ENCODE measurements at places on chromosomes 2 and 18.

DNA sequence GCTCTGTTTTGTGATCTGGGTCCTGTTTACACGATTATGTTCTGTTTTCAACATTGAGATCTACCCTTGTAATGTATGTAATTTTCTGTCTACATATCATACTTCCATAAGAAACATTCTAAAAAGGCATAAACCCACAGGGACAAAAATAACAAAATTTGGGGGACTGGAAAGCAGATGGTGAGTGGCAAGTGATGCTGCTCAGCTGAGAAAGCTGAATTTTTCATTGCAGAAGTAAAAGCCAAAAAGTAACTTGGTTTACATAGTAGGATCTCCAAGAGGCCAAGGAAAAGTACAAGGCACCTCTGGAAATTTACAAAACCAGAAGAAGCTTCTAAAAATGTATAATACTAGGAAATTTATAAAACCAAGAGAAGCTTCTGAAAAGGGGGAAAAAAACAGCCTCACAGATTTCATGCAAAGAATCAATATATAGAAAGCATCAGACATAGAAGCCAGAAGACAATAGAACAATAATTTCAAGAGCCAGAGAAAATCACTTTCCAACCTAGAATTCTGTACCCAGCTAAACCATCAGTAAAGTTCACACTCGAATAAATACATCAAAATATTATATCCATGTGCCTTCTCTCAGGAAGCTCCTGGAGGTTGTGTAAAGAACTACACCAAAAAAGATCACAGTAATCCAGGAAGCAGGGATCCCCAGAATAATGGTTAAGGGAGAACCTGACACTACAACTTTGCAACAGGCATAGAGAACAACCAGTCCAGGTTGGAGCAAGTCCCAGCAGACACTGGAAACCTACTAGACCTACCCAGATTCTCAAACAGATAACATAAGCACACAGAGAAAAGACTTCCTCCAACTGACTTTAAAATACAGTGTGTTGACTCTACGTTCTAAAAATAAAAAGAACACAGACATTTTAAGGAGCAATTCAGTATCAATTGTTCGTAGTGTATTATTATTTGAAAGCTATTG, 401.7 kb upstream of the HS6ST1 start:
- no peak for DNase-seq

DNA sequence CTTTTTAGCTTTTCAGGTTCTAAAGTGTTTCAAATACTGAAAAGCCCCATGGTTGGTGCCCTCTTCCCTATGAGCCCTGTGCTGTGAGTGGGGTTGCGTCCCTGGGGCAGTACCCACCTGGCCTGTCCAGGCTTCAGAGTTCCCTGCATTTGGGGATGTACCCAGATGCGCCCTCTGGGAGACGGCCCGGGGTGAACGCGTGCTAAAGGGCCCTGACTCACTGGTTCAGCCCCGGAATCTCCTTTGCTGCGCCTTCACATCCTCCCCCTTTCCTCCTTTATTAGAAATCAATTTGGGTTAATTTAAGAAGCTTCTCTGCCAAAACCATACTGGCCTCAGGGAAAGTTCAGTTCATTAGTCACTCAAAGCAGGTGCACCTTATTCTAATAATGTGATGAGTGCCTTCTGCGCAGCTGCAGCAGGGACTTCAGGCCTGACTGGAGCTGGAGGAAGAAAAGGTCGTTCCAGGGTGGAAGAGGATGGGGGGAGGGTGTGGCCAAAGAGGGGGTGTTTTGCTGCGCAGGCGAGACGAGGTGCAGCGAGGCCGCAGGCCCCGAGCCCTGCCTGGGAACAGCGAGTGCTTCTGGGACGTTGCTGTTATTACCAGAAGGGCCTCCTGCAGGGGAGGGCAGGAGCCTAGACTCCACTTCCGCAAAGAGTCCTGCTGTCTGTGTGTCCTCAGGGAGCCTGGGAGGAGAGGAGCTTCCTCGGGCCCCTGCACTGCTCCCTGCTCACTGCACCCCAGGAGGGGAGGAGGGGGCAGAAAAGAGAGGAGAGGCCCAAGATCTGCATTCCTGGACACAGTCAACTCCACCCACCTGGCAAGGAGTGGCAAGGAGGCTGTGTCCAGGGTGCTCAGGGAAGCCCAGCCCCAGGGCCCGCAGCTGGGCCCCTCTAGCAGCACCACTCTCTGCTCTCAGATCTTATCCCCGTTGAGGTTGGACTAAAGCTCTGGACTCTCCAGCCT, 223.2 kb upstream of the PXDN start:
- DNase-seq: no peak

DNA sequence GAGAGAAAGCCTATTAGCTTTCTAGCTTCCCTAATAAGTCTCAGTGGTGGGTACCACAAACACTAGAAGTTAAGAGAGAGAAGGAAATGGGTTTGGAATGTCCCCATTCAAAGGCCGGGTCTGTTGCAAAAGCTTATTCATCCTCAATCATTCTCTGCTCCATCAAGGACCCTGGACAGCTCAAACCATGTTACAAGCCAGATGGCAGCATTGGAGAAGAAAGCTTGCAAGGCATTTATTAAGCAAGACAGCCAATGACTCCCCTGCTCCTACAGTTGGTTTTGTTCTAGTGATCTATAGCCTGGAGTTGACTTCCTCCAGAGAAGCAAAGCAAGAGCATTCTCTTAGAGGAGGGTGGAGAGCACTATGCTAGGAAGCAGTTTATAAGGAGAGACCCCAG, 86.9 kb upstream of the LMAN1 start:
- DNase-seq: no peak

DNA sequence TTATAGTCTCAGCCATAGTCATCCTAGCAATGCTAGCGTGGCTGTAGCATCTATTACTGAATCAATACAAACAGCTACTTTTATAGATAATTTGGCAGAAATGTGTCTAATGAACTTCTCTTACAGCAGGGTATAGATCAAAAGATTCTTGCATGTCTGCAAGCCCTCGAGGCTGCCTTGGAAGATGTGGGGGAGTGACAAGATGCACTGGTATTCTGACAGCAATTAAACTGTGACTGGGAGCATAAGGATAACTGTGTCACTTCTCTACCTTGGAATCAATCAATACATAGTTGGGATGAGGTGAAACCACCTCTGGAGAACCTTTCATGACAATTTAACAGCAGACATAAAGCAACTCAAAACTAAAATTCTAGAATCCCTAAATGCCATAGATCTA, 59.3 kb upstream of the MYO3B start:
- no peak for DNase-seq

DNA sequence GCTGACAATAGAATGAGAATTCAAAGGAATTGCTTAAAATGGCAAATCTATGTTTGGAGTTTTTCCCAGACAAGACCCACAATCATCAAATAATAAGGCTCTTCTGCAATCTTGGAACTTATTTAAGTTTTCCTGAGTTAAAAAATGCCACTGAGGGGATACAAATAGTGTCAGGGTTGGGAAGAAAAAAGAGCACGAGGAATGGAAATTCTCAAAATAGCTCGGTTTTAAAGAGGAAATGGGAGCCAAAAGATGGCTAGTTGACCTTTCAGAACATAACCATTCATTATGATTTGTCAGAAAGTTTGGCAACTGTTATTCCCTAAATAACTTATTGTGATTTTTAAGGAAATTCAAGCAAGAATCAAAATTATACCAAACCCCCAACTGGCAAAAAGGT, 127.7 kb downstream of the RAPGEF4 start:
- no peak for DNase-seq

DNA sequence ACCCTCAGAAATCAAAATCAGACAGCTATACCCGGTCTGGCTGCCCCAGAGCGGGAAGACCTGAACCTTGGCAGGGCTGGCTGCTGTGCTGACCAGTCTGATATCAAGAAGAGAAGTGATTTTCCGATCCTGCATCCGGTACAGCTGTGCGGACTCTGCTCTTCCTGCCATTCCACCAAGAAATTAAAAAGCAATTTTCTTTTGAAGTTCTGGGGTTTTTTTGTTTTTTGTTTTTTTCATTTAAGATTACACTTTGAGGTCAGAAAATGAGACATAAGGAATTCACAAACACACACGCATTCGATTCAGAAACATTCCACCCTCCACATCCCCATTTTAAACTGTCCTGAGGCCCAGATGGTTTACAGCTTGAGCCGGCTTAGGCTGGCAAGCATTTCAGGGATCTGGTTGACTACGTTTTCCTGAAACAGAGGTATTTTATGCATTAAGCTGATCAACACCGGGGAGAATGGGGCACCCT, 156.5 kb downstream of the COL6A3 start:
- DNase-seq: no peak

- no peak for DNase-seq
Observed at GRCh38 chr2:241087420-241088268, 14.4 kb downstream of the MTERF4 start.

GRCh38 chr2:191847764-191848163, 876 bp upstream of the CAVIN2 start:
- no peak for DNase-seq

DNA sequence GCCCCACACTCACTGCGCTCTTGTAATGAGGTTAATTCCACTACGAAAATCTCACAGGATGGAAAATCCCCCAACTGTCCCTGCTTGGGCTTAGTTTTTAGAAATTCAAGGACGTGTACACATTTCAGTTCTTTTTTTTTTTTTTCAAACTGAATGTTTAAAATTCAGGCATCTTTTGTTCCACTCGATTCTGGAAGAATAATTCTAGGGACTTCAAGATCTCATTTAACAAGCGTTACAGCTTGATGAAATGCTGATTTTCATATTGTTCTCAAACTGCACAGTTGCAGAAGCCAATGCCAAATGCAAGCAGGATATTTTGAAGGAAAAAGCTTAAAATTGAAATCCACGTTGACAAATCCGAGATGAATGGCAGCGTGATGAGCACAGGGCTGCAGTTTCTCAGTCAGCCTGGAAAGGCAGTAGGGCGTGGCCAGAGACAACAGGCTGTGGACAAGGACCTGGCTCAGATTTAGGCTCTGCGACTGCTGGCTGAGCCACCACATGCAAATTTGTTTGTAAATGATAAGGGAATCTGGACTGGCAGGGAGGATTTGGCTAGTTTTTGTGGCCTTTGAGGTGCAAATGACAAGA, 128.1 kb upstream of the MYCN start:
- no peak for DNase-seq

DNA sequence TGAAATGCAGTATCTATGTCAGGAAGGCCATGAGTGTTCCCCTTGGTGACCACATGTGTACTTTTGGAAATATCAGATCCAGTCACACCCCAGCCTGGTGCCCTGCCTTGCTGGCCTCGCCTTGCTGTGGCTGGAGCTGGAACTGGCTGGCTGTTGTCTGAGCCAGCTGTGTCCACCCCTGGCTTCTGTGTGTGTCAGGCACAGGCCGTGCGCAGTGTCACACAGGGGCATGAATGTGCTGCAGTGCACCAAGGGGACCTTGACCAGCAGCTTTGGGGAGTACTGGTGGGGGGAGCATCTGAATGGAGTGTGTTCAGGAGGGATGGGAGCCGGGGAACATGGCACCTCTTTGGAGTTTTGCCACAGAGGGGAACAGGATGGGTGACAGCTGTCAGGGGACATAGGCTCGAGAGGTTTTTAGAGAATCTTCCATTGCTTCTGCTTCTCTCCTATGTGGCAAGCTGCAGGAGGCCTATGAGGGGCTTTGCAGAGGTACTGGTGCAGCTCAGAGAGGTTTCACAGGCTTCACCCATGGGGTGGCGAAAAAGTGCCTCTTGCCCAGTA, 44.7 kb upstream of the FAHD2A start:
- DNase-seq: no peak

DNA sequence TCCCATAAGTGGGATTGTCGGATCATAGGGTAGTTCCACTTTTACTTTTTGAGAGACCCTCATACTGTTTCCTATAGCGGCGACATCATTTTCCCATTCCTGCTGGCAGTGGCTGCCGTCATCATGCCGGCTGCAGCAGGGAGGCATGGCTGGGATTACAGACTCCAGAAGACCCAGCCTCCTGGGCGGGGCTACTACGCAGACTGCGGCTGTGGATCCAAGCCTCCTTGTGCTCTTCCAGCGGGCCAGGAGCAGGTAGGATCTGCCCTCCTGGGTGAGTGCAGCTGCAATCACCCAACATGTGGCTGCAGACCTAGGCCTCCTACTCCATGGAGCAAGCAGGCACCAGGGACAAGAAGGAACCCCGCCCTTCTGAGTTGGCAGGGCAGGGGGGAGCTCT, 359.2 kb downstream of the GALR1 start:
- DNase-seq: no peak

- no peak for DNase-seq
Observed at GRCh38 chr18:59202258-59202820, 17.6 kb upstream of the GRP start.

DNA sequence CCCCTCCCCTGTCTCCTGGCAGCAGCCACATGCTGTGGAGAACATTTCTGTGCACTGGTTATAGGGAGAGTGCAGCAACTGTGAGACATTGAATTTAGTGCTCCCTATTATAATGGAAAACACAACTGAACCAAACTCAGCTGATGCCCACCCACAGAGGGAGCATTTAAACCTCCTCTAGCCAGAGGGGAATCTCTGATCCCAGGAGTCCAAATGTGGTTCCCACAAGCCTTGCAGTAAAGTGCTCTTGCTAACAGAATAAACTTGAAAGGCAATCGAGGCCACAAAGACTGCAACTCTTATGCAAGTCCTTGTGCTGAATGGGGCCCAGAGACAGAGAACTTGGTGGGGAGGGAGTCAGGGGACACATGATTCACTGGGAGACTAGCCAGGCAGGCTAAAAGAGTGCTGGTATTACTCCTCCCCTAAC, 638.8 kb upstream of the VRK2 start:
- DNase-seq: no peak

DNA sequence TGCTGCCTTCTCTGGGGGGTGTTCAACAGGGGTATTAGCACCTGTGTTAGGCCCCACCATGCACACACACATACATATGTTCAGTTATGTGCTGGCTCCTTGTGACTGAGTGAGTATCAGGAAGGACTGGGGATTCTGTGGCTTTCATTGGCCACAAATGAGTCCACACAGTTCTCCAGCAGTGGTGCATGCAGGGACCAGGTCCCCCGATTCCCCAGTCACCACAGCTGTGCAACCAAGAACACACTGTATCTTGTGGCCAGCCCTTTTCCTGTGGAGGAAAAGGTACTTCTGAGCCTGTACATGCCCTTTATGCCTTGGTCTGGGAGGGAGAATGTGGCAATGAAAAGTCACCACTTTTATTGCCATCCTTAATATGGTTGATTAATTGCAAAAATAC, 74.9 kb upstream of the KLF7 start:
- DNase-seq: no peak

DNA sequence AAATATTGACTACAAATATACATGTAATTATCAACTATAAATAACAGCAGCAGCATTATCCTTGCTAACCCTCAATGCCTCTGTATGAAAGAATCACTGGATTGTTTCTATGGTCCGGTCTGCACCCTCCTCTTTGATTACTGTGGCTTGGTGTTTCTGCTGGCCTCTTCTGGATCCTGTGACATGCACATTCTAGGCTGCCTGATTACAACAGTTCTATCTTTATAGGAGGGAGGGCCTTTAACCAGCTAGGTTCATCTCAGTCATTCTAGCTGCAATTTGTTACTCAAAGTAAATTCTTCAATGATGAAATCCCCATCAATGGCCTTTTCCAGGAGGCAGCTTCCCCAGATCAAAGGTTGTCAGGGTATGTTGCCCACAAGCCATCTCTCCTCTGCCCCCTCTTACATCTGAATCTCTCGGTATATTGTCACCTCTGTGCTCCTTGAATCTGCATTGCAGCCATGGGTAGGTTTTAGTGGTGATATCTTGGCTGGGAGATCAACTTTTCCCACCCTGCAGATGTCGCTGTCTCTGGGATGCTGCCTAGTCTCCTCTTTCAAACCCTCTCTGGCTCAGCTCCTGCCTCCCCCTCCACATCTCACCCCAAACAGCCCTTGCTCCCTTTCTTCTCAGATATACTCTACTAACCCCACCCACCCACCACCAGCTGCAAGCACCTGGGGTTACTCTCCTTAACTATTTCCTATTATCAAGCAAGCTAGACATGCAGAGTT, 106.2 kb upstream of the BZW1 start:
- no peak for DNase-seq

Measured in SIG-M5 (cell line).